CD4-positive, CD25-positive, alpha-beta regulatory T cell (primary cell): ENCODE measurements at places on chromosomes 13 and 19.

GRCh38 chr13:79883216-79883615 is 402.3 kb downstream of the NDFIP2 start:
- no peaks in the 10 kb centered on the region for H3K4me1 ChIP-seq
- H3K4me3 ChIP-seq, result no peak overlapping the region
- no peak overlapping the region for H3K27ac ChIP-seq
- DNase-seq, result no peak
- no peaks in the 10 kb centered on the region for H3K27me3 ChIP-seq

DNA sequence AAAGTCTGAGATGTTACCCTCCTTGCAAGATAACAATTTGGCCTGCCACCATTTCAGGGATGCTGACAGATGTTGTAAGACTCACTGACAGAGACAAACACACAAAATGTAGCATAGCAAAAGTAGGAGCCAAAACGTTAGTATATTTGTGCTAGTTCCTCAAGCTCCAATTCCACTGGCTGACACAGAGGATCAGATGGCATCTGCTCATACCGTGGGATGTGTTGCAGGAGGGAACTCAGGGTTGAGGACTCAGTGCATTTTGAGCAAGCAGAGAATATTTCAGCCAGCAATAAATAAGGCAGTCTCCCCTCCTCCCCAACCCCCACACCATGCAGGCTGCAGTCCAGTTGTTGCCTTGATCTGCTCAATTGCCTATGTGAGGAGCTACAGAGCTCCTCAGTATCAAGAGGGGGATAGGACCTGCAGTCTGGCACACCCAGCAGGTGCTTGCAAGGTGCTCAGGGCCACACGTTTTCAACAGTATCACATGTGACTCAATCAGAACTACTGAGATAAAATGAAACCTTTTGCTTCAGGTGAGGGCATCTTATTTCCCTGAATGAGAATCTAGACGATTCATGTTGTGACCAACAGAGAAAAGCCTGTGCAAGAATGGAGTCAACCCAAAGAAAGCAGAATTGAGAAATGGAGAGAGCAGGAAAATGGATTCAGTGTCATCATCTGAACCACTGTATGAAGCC is 23.6 kb upstream of the LRCH1 start:
- H3K4me3 ChIP-seq, result no peak overlapping the region
- H3K36me3 ChIP-seq, result no peaks in the 10 kb centered on the region
- no peak overlapping the region for H3K27ac ChIP-seq
- DNase-seq, result no peak

DNA sequence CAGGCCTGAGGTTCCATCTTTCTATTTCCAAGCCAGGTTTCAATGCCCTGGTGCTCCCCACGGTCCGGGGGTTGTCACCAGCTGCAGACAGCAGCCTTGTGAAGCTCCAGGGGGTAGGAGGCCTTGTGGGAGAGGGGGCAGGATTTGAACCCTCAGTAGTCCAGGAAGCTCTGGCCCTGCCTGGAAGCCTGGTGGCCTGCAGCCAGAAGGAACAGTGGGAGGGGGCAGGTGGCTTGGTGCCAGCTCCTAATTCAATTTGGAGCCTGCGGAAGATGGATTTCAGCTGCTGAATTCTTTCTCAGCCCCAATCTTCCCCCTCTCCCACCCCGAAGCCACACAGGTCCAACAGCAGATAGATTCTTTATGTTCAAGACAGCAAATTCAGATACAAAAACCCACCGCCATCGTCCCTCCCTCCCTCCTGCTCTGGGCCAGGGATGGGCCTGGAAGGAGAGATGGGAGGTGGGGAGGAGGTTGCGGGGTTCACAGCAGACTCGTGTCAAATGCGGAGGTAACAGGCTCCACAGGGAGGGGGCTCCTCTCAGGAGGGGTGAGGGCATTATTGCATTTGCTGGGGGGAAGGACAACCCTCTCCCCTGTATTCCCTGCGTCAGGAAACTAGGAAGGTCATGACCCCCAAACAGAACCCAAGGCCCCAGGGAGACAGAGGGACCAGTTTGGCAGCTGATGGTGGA is 2.4 kb upstream of the PTGER1 start:
- H3K36me3 ChIP-seq, result peaks cover 12% of the 10 kb centered on the region
- peaks cover 34% of the 10 kb centered on the region for H3K4me1 ChIP-seq
- H3K27ac ChIP-seq, result no peak overlapping the region
- H3K4me3 ChIP-seq, result no peak overlapping the region
- peaks cover 2% of the 10 kb centered on the region for H3K27me3 ChIP-seq

- H3K4me3 ChIP-seq, result no peak overlapping the region
- DNase-seq, result no peak
- no peaks in the 10 kb centered on the region for H3K4me1 ChIP-seq
- no peak overlapping the region for H3K27ac ChIP-seq
- no peaks in the 10 kb centered on the region for H3K27me3 ChIP-seq
Measured at GRCh38 chr13:38674208-38674607, 12.7 kb upstream of the FREM2 start.

DNA sequence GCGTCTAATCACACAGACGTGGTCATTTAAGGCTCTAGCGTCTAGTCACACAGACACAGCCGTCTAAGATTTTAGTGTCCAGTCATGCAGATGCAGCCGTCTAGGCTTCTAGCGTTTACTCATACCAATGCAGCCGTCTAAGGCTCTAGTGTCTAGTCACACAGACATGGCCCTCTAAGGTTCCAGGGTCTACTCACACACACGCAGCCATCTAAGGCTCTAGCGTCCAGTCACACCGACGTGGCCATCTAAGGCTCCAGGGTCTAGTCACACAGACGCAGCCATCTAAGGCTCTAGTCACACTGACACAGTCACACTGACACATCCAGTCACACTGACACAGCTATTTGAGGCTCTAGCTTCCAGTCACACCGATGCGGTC is 55.7 kb downstream of the KLF2 start:
- no peak overlapping the region for H3K4me3 ChIP-seq
- no peak overlapping the region for H3K27ac ChIP-seq
- H3K27me3 ChIP-seq, result no peaks in the 10 kb centered on the region
- H3K4me1 ChIP-seq, result peaks cover 72% of the 10 kb centered on the region
- peaks cover 17% of the 10 kb centered on the region for H3K36me3 ChIP-seq
- no peak for DNase-seq

DNA sequence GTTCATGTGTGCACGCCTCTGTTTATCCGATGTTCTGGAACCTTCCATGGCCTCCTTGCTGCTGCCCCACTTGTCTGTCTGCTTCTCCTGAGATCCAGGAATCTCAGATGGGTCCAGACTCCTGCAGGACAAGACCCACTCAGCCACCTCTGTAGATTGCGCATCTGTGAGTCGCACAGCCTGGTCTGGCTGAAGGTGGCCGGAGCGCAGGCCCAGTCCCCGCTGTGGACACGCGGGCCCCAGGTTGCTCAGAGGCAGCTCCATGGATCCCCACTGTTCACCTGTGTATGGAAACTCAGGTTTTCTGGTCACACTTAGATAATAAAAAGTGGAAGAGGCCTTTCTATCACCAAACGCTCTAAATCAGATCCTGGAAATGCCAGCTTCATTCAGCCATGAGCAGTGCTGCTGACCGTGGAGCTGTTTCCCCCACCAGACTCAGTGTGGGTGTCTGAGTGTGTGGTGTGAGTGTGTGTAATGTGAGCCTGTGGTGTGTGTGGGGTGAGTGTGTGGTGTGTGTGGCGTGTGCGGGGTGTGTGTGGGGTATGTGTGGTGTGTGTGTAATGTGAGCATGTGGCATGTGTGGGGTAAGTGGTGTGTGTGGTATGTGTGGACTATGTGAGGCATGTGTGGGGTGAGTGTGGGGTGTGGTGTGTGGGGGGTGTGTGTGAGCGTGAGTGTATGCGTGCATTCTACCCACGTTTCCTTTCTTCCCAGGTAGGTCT is 59.5 kb downstream of the MCF2L start:
- H3K27ac ChIP-seq, result no peak overlapping the region
- no peaks in the 10 kb centered on the region for H3K36me3 ChIP-seq
- H3K27me3 ChIP-seq, result no peaks in the 10 kb centered on the region
- no peak for DNase-seq
- no peak overlapping the region for H3K4me3 ChIP-seq

- no peaks in the 10 kb centered on the region for H3K4me1 ChIP-seq
- no peaks in the 10 kb centered on the region for H3K36me3 ChIP-seq
- DNase-seq, result no peak
- no peaks in the 10 kb centered on the region for H3K27me3 ChIP-seq
- H3K4me3 ChIP-seq, result no peak overlapping the region
Measured at GRCh38 chr19:38441657-38442348, 8.3 kb downstream of the RYR1 start.

DNA sequence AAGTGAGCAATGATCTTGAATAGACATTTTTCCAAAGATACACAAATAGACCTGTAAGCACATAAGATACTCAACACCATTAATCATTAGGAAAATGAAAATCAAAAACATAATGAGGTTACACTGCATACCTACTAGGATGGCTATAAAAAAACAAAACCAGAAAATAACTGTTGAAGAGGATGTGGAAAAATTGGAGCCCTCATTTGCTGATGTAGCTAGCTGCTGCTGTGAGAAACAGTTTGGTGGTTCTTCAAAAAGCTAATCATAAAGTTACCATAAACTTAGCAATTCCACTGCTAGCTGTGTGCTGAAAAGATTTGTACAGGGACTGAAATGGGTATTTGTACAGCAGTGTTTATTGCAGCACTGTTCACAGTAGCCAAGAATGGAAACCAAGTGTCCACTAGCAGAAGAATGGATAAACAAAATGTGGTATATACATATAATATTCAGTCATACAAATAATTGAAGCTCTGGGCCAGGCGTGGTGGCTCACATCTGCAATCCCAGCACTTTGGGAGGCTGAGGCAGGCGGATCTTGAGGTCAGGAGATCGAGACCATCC is 46.2 kb downstream of the PDS5B start:
- no peak overlapping the region for H3K4me3 ChIP-seq
- no peaks in the 10 kb centered on the region for H3K27me3 ChIP-seq
- peaks cover 3% of the 10 kb centered on the region for H3K4me1 ChIP-seq
- DNase-seq, result no peak

GRCh38 chr19:56476651-56477428 is at the start of gene ZNF667:
Gene ZNF667, minus strand, starts transcription at chr19:56477345. Its CDS starts 14,975 bp downstream, at chr19:56462370.
- DNase-seq, result peak; percentile 1
- H3K27me3 ChIP-seq, result no peaks in the 10 kb centered on the region
- peak within 1 kb of the TSS; percentile 64 for H3K27ac ChIP-seq
- H3K4me3 ChIP-seq, result no peak within 1 kb of the TSS

DNA sequence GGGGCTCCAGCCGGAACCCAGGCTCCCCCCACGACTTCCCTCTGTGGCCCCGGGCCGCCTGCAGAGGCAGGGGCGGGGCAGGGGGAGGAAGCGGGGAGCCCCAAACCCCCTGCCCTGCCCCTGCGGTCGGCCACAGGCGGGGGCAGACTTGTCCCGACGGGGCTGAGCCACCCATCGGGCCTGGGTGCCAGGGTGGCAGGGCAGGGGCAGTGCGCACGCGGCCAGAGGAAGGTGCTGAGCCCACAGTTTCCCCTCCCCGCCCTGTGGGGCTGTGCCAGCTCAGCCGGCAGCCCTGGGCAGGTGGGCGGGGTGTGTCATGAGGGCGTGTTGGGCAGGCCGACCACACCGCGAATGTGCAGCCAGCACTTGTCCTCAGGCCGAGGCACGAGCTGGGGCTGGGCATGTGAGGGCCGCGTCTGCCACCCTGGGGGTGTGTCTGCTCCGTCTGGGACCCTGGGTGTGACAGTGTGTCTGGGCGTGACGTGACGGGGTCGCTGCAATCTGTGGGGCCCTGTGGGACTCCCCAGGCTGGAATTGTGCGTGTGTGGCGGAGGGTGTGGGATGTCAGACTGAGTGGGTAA is 17.7 kb downstream of the CCDC97 start:
- peaks cover 54% of the 10 kb centered on the region for H3K4me1 ChIP-seq
- H3K27ac ChIP-seq, result peak overlapping the region; percentile 85
- peaks cover 34% of the 10 kb centered on the region for H3K36me3 ChIP-seq
- DNase-seq, result peak; percentile 93
- no peaks in the 10 kb centered on the region for H3K27me3 ChIP-seq

DNA sequence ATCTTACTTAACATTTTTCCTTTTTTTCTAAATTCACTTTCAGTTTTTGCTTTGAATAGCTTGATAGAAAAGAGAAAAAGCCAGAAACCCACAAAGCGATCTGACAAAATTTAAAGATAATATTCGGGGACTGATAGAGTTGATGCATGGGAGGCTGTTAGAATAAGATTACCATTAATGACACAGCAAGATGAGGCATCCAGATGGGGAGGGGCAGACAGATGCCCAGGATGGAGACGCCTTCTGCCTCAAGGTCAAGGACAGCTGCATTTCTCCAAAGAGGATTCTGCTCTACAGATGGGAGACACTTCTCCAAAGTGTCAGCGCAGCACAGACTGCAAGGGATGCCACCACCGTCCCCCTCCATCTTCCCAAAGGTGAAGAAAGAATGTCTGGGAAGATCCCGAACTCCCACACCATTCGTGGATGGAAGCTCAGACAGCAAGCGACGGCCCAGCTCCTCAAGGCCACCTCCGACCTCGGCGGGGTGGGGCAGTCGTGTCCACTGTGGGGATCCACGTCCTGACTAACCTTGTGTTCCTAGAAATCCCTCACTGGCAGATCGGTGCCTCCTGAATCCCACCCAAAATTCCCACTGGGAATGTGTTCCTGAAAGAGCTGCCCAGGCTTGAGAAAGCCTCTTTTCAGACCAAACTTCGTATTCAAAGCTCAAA is 32.9 kb downstream of the NAXD start:
- no peak overlapping the region for H3K4me3 ChIP-seq
- no peak for DNase-seq
- H3K36me3 ChIP-seq, result peaks cover 47% of the 10 kb centered on the region
- H3K27me3 ChIP-seq, result no peaks in the 10 kb centered on the region
- H3K4me1 ChIP-seq, result no peaks in the 10 kb centered on the region

DNA sequence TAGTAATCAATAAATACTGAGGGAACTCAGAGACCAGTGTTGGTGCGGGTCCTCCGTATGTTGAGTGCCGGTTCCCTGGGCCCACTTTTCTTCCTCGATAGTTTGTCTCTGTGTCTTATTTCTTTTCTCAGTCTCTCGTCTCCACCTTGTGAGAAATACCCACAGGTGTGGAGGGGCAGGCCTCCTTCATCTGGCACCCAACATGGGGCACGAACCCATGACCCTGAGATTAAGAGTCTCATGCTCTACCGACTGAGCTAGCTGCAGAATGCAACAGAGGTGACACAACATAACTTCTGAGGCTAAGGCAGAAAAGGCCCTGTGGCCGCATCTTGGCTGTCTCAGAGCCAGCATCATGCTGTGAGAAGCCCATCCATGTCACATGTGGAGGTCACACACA is 5.3 kb upstream of the ZNF613 start:
- no peak overlapping the region for H3K27ac ChIP-seq
- H3K27me3 ChIP-seq, result no peaks in the 10 kb centered on the region
- peaks cover 4% of the 10 kb centered on the region for H3K4me1 ChIP-seq
- DNase-seq, result no peak
- H3K36me3 ChIP-seq, result no peaks in the 10 kb centered on the region
- H3K4me3 ChIP-seq, result no peak overlapping the region

- H3K4me3 ChIP-seq, result no peak overlapping the region
- H3K27me3 ChIP-seq, result no peaks in the 10 kb centered on the region
- H3K27ac ChIP-seq, result no peak overlapping the region
- DNase-seq, result no peak
- no peaks in the 10 kb centered on the region for H3K36me3 ChIP-seq
Measured at GRCh38 chr19:18696023-18696422, 12.5 kb downstream of the CRTC1 start.

- H3K27ac ChIP-seq, result no peak overlapping the region
- no peaks in the 10 kb centered on the region for H3K4me1 ChIP-seq
- no peak for DNase-seq
- no peaks in the 10 kb centered on the region for H3K27me3 ChIP-seq
- peaks cover 70% of the 10 kb centered on the region for H3K36me3 ChIP-seq
- H3K4me3 ChIP-seq, result no peak overlapping the region
Measured at GRCh38 chr19:19006213-19006612, 27.1 kb downstream of the SUGP2 start.
